Prostate gland (tissue), 2 donors: ENCODE measurements at places on chromosomes 1 and 21.

GRCh38 chr1:3850857-3851256 lies 6.2 kb downstream of the CEP104 start:
- DNase-seq: no peak

DNA sequence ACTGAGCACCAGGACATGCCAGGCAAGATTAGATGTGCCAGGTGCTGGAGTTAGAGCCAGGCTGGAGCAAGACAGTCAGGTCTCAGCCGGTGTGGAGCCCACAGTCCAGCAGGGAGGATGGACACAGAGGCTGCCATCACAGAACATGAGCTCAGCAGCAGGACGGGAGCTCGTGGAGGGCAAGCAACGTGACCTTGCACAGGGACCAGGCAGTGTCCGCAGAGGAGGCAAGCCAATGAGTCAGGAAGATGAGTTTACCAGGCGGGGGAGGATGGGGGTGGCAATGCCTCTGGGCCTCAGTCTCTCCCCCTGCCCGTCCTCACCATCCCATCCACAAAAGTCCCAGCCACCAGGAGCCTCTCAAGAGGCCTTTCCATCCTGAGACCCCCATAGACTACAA lies 20.7 kb upstream of the ZC3H12A start:
- no peak for DNase-seq

GRCh38 chr1:58722967-58723366 lies 23.1 kb upstream of the MYSM1 start:
- DNase-seq: no peak

- no peak for DNase-seq
Measured at GRCh38 chr1:65243491-65243890, 65.9 kb upstream of the DNAJC6 start.

DNA sequence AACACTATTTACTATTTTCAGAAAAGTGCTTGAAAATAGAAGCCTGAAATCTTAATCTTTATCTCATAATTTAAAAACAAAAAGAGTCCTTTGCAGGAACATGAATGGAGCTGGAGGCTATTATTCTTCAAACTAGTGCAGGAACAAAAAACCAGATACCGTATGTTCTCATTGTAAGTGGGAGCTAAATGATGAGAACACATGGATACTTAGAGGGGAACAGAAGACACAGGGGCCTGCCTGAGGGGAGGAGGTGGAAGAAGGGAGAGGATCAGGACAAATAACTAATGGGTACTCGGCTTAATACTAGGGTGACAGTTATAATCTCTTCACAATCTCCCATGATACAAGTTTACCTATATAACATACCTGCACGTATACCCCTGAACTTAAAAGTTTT lies 176.3 kb downstream of the SDCCAG8 start:
- no peak for DNase-seq

GRCh38 chr1:224736619-224737352 lies 120.7 kb downstream of the CNIH3 start:
- DNase-seq: no peak

GRCh38 chr21:21730512-21730911 lies 732.3 kb downstream of the NCAM2 start:
- DNase-seq: no peak

- DNase-seq: no peak
Measured at GRCh38 chr1:22687191-22687590, 23.4 kb upstream of the EPHB2 start.

DNA sequence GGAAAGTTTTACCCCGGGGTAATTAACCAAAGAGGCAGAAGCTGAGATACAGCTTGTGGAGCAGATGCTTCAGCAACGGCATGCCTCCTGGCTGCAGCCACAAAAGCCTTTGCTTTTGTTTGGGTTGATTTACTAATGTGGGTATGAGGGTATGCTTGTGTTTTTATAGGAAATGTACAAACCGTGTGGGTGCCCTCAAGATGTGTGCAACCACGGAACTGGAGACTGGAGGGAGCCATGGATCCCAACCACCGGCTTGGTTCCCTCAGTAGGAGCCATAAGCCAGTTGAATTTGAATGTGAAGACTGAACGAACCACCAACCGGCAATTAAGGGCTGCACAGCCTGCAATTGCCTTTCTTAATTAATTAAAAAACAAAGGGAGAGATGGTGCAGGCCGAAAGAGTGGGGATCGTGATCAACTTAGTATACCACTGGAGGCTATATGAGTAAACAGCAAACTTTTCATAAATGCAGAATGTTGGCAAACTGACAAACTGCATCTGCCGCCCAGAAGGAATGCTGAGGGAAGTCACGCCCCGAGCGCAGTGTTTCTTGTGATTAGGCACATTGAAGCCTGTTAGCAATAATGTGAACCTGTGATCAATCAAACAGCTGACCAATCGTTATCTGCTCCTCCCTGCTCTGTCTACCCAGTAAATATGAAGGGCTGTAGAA lies 104.1 kb downstream of the DISP1 start:
- DNase-seq: no peak

- DNase-seq: no peak
Measured at GRCh38 chr1:210715072-210715471, 386.4 kb downstream of the HHAT start.

DNA sequence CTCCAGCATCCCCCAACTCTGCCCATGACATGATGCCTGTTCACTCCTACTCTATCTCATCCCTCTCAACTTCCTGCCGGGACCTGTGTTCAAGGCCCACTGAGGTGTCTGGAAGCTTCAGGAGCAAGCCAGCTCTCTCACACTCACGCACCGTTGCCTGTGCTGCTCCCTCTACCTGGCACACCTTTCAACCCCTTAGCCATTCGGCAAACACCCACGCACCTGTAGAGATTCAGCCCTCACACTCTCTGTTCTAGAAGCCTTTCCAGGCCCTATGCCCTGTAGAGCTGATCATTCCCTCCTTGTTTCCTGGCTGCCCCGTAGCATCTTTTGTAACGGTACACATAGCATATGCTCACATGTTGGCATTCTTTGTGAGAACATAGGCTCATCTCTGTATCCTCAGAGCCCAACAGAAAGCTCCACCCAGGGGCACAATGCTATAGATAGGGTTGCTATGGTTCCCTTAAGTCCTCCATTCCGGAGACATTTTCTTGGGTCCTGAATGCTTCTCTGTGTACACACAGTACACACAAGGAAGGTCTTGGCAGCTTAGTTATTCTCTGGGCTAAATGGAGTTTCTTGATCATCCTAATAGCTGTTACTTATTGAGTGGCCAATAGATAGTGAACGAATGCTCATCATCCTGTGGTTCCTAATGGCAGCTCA lies 1.3 kb downstream of the C8B start:
- DNase-seq: no peak
